Naive thymus-derived CD4-positive, alpha-beta T cell (primary cell): ENCODE measurements at places on chromosomes 2 and 18. TPM values are rescaled to one million over a fixed set of nuclear protein-coding genes. Genes with fewer than 3 reads are reported as not detected.

The TET3 gene
- 0.77 TPM for polyA plus RNA-seq

The CDH2 gene
- 0.05 TPM for polyA plus RNA-seq

The CFC1 gene
- polyA plus RNA-seq: not detected

The SRD5A2 gene
- polyA plus RNA-seq: not detected

The ANKRD30BL gene
- polyA plus RNA-seq: not detected

The RNF125 gene
- polyA plus RNA-seq: 64.7 TPM

The C2orf80 gene
- polyA plus RNA-seq: not detected

The ICOS gene
- polyA plus RNA-seq: 22.4 TPM

The MREG gene
- polyA plus RNA-seq: 0.39 TPM

The NT5DC4 gene
- not detected for polyA plus RNA-seq

The MTLN gene
- 146 TPM for polyA plus RNA-seq

The MSH2 gene
- 40.5 TPM for polyA plus RNA-seq

The ABCG5 gene
- not detected for polyA plus RNA-seq

The CXCR4 gene
- polyA plus RNA-seq: 368 TPM

The KLHL41 gene
- polyA plus RNA-seq: not detected

The MAP2 gene
- 0.48 TPM for polyA plus RNA-seq

The SIX2 gene
- not detected for polyA plus RNA-seq

The ALLC gene
- polyA plus RNA-seq: not detected

The RNF152 gene
- polyA plus RNA-seq: not detected

The REG1B gene
- not detected for polyA plus RNA-seq

The EVX2 gene
- not detected for polyA plus RNA-seq

The CTLA4 gene
- 1.9 TPM for polyA plus RNA-seq

The CCNT2 gene
- 22.9 TPM for polyA plus RNA-seq
